ENCODE measurements at places on chromosomes 13 and 19.
A peak's percentile ranks its signal among the peaks of the same experiment; 100 is the strongest.

DNA sequence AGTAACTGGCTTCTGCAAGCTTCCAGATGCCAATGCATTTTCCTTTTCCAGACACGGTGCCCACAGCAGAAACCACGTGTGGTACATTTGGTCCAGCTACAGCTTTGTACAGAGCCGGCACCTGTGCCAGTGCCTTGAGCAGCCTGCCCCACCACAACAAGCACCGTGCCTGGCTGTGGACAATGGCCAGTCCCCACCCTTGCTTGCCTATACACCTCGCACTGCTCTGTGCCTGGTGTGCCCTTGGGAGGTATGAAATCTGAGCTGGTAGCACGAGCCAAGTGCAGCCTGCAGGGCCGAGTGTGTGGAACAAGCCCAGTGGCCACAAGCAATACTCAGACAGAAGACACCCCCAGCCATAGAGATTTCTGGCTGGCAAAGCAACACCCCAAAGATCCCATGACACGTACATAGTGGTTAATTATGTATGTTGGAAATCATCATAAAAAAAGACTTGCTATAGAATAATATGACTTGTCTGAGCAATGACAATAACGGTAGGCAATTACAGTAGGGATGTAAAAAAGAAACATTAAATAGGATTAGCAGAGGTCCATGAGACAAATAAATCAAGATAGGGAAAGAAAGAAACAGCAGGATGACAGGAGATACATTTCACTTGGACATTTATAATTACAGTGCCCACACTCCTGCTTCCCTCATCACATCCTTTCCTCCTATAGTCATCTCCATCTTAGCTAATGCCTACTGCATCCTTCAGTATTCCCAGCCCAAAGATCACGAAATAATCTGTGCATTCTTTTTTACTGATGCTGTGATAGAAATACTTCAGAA lies 1399.5 kb downstream of the PCDH9 start:
- DNase-seq: no peak

DNA sequence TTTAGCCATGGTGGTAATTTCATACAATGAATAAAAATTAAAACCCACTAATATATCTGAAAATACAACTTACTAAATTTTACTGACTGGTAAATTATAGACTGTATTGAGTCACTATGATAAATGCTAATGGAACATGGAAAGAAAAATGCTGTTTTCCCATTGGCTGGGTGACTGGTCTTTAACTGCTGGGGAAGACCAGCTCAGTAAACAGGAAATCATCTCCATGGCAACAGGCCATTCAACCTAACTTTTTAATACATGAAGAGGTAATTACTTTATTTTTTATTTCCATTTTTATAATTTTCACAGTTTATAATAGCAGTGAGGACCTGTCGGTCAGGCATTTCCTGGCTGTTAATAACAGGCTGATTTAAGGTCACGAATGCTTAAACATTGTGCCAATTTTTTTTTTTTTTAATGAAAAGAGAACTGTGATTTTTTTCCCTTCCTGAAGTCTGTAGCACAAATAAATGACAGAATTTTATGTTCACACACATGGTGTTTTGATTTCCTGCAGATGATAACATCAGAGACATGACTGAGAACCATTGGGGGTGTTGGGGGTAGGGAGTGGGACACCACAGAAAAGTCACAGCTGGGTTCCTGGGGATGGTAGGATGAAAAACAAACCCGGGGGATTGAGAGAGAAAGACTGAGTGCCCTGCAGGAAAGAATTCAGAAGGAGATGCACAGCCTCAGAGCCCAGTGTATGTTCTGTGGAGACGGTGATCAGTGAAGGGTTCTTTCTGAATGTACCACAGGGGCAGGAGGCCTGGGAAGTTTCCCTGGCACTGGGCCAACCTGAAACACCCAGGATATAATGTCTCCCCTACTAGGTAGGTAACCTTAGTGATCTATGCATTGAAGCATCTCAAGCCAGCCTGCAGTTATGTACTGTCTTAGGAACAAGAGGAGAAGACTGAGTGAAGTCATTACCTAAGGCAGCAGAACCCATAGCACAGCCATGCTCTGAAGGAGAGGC lies 297.1 kb downstream of the COG6 start:
- peak; percentile 16 for DNase-seq

DNA sequence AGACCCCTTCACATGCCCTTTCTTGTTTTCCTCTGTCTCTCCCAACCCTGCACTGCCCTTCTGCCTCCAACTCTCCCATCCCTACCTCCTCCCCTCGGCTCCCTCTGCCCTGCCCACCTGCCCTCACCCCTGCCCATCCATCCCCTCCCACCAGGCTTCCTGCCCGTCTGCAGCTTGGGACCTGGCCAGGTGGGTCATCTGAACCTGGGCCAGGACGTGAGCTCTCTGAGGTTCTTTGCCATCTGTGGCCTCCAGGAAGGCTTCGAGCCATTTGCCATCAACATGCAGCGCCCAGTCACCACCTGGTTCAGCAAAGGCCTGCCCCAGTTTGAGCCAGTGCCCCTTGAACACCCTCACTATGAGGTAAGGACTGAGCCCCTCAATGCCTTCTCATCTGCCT lies 35.7 kb downstream of the RYR1 start:
- DNase-seq: no peak

DNA sequence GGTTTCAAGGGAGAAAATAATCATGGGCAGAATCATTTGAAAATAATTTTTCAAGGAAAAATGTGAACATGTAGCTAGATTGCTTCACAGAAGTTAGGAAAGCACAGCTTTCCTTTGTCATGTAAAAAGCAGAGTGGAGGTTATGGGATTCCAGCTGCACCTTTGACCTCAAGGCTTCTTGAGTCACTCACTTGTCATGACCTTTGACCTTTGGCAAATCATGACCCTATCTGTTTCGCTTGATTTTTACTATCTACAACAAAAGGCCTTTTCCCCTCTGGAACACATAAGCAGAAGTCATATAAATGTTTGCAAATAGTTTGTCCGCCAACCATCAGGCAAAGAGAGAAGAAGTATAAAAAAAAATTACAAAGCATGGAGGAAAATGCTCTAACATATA lies 210.7 kb upstream of the MIR17HG start:
- no peak for DNase-seq

- no peak for DNase-seq
These were observed 75.6 kb downstream of the SLC7A1 start for GRCh38 chr13:29519921-29520320.

DNA sequence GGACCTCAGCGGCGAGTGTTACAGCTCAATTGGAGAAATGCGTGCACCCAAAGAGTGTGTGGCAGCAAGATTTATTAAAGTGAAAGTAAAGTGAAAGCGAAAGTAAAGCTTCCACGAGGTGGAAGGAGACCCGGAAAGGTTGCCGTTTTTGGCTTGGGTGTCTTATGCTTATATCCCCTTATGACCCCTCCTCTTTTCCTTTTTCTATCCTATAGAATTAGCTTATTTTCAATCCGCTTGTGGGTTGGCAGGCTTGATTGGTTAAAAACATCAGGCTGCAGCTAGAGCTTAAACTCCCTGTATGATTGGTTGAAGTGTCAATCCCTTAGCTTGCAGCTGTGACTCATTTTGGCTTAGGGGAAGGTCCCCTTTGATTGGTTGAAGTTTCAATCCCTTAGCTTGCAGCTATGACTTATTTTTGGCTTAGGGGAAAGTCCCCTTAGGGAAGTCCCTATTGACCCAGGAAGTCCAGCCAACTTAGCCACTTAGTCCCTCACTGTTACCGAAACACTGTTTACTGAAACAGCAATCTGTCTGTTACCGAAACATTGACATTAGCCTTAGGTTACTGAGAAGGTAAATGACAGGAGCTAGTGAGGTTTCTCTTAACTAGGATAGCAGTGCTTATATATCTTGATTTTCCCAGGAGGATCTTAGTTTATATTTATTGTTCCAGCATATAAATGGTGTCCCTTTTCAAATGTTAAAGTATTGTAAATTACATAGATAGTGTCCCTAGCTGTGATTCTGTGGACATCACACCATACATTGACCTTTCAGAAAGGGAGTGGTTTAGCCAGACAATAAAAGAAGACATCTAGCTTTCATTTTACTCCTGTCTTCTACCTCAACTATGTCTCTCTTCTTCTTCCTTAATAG lies 575.8 kb downstream of the DACH1 start:
- no peak for DNase-seq

GRCh38 chr19:32287811-32288227 lies 57.6 kb upstream of the ZNF507 start:
- peak; percentile 35 for DNase-seq

DNA sequence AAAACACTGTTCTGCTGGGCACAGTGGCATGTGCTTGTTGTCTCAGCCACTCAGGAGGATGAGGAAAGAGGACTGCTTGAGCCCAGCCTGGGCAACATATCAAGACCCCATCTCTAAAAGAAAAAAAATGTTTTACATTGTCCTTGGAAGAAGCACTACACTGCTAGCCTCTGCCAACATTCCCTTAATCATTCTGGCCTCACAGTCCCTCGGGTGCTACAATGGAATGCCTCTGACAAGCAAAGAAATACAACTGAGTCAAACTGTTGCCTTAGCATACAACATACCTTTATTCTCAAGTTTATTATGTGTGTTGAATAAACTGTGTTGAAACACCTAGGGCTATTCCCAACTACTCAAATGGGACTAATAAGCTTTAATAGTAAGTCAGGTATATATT lies 56.1 kb downstream of the PSPC1 start:
- DNase-seq: no peak

- no peak for DNase-seq
These were observed 1004.1 kb upstream of the PCDH9 start for GRCh38 chr13:68234274-68234673.

- no peak for DNase-seq
These were observed 429.0 kb downstream of the TSHZ3 start for GRCh38 chr19:30920222-30920621.

DNA sequence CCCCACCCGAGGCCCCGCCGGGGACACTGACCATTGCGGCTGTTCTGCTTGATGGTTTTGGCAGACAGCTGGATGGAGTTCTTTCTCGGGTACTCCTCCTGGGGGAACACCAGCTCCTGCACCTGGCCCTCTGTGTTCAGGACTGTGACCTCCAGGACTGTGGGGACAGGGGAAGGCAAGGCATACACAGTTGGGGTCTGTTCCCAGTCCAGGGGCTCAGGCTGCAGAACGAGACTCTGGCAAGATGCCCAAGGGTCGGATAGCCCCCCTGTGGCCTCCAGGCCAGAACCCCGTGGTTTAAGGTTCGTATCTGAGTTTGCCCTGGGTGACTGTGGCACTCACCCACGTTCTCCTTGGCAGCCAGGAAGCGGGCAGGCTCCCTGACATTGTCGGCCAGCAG lies 22.7 kb upstream of the ASF1B start:
- DNase-seq: no peak

DNA sequence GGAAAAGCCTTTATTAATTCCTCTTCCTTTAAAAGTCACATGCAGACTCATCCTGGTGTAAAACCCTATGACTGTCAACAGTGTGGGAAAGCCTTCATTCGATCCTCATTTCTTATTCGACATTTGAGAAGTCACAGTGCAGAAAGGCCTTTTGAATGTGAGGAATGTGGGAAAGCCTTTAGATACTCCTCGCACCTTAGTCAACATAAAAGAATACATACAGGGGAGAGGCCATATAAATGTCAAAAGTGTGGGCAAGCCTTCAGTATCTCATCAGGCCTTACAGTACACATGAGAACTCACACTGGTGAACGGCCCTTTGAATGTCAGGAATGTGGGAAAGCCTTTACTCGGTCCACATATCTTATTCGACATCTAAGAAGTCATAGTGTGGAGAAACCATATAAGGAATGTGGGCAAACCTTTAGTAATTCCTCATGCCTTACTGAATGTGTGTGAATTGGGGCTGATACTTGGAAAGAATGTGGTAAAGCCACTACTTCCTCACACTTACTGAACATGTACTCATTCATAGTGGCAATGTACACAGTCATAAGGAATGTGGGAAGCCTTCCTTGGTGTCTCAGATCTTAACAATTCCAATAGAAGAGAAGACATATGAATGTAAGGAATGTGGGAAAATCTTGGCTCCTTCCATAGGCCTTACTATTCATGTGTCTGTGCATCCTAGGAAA lies 18.8 kb downstream of the ZNF559 start:
- no peak for DNase-seq

DNA sequence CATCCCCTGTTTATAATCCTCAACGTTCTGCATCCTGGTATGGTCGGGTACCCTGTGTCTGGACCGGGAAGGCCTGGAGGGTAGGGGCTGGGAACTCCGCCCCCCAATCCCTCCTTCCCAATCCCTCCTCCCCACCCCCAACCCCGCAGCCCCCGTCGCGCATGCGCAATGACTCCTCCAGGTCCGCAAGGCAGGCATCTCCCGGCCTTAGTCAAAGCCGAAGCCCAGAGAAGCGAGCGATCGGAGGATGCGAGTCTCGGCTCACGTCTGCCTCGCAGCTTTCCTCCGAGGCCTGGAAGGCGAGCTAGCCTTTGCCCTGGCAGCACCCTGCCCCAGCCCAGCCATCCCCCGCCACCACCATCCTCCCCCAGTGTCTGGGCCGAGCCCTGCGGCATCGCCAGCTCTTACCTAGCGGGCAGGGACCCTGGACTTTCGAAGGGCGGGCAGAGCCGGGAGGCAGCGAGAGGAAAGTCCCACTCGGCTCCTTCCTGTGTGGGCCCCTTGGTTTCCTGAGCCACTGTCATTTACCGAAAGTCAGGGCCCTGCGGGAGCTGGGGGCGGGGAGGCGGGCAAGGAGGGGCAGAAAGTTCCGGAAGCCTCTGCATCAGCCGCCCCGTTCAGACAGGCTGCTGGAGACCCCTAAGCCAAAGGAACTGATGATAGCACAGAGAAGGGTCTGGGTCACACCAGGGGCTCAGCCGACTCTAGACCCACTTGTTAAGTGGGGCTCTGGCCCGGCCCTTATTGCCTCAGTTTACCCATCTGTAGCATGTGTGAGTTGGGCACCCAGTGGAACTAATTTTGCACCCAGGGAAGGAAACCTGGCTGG lies at the start of gene JAK3:
Gene JAK3 (minus strand): TSS at position 445 of the 829 bp plus-strand sequence. CDS start 3,565 bp downstream, outside the sequence.
- DNase-seq: peak; percentile 51

GRCh38 chr19:10557603-10558197 lies 8.1 kb downstream of the KRI1 start:
- DNase-seq: no peak

DNA sequence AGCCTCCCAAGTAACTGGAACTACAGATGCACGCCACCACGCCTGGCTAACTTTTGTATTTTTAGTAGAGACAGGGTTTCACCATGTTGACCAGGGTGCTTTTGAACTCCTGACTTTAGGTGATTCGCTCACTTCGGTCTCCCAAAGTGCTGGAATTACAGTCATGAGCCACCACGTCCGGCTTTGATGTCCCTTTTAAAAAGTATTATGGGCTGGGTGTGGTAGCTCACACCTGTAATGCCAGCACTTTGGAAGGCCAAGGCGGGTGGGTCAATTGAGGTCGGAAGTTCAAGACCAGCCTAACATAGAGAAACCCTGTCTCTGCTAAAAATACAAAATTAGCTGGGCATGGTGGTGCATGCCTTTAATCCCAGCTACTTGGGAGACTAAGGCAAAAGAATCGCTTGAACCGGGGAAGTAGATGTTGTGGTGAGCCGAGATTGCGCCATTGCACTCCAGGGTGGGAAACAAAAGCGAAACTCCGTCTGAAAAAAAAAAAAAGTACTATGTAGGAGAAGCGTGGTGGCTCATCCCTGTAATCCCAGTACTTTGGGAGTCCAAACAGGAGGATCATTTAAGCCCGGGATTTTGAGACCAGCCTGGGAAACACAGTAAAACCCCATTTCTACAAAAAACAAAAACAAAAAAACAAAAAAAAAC lies 22.8 kb upstream of the ERVV-1 start:
- DNase-seq: no peak

GRCh38 chr13:35672611-35673010 lies 196.1 kb upstream of the MAB21L1 start:
- DNase-seq: no peak

Measured in right kidney (tissue), 9 donors.